Ascending aorta (tissue), 2 donors: ENCODE measurements at places on chromosomes 13 and 19. TPM values are rescaled to one million over a fixed set of nuclear protein-coding genes. Genes with fewer than 3 reads are reported as not detected.

Gene MISP
- total RNA-seq, result not detected

Gene SOHLH2
- total RNA-seq, result not detected

Gene GFY
- total RNA-seq, result not detected

Gene CEACAM7
- not detected for total RNA-seq

Gene TEX29
- total RNA-seq, result not detected

Gene KLF16
- total RNA-seq, result 15.2 TPM

Gene CYP2A6
- total RNA-seq, result not detected

Gene PRR20A
- total RNA-seq, result not detected

Gene CEACAM19
- total RNA-seq, result 6.3 TPM

DNA sequence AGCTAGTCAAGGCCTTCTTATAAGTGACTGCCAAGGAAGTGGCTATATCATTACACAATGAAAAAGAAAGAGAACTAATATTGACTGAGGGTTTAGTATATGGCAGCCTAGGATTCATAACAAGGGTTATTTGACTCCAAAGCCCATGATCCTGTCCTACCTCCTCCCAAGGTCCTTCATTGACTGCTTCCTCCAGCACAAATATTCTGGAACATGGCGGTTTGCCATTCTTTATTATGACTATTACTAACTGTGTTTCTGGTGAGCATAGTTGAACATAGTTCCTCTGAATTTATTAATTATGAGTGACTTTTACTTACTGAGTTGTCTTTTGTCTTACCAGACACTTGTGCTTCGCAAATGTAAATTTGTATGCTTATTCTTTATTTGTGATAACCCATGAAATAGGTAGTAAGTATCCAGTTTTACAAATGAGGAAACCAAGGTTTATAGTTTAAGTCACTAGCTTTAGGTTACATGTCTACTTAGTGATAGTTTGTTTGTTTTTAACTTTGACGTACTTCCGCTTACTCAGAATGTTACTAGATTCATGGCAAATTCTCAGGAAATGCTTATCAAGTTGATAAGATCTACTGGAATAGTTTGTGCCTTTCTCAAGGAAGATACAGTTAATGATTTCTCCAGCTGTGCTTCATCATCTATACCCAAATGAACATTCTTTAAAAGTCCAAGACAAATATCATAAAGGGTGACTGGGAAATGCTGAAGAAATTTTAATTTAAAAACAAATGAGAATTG is 15.5 kb upstream of the DCLK1 start:
- H3K27ac ChIP-seq, result no peak overlapping the region
- no peak overlapping the region for H3K4me3 ChIP-seq
- H3K36me3 ChIP-seq, result no peaks in the 10 kb centered on the region

GRCh38 chr19:17209126-17210036 is 5.8 kb upstream of the USE1 start:
- no peak overlapping the region for H3K27ac ChIP-seq
- no peaks in the 10 kb centered on the region for H3K27me3 ChIP-seq
- no peak overlapping the region for H3K4me3 ChIP-seq
- H3K4me1 ChIP-seq, result no peaks in the 10 kb centered on the region

DNA sequence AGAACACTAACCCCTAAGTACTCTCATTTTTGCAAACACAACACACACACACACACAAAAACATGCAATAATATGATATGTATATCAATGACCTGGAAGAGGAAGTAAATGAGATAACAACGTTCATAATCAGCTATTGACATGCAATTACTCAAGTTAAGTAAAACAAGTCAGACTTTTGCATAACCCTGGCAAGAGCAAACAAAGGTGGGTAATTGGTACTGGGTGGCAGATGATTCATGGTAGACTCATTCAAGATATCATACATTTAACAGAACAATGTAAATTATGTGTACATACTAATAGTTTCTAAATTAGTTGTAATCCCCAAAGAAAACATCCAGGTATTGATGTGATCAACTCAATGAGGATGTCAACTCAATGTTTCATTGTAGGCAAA is 508.8 kb downstream of the DACH1 start:
- H3K4me1 ChIP-seq, result no peaks in the 10 kb centered on the region
- no peak overlapping the region for H3K4me3 ChIP-seq
- DNase-seq, result no peak
- H3K27ac ChIP-seq, result no peak overlapping the region
- no peaks in the 10 kb centered on the region for H3K27me3 ChIP-seq

DNA sequence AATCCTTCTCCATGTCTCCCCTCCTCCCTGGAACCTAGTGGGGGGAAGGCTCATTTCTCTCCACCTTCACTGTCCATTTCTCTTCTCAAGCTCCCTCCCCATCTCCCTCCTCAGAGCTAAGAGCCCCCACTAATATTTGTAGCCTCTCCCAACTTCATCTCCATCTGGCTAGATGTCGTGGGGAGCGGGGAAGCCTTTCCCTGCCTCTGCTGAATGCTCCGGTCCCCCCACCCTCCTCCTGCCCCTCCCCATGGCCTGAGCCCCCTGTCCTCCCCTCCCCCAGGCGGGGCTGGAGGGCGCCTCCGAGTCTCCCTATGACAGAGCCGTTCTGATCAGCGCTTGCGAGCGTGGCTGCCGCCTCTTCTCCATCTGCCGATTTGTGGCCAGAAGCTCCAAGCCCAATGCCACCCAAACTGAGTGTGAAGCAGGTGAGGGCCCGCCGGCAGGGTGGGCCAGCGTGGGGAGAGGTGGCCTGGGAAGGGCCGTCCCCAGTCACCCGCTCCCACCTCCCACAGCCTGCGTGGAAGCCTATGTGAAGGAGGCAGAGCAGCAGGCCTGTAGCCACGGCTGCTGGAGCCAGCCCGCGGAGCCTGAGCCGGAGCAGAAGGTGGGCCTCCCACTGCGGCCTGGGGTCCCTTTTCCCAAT is 1.0 kb downstream of the TMEM59L start:
- DNase-seq, result no peak
- no peak overlapping the region for H3K27ac ChIP-seq
- H3K36me3 ChIP-seq, result no peaks in the 10 kb centered on the region
- H3K27me3 ChIP-seq, result peaks cover 40% of the 10 kb centered on the region
- no peaks in the 10 kb centered on the region for H3K4me1 ChIP-seq

GRCh38 chr19:27745978-27746542 is 1466.9 kb downstream of the UQCRFS1 start:
- H3K36me3 ChIP-seq, result peaks cover 33% of the 10 kb centered on the region
- DNase-seq, result peak; percentile 39
- no peak overlapping the region for H3K27ac ChIP-seq
- H3K4me1 ChIP-seq, result no peaks in the 10 kb centered on the region

- DNase-seq, result no peak
- H3K4me1 ChIP-seq, result no peaks in the 10 kb centered on the region
- no peaks in the 10 kb centered on the region for H3K36me3 ChIP-seq
- H3K4me3 ChIP-seq, result no peak overlapping the region
- no peaks in the 10 kb centered on the region for H3K27me3 ChIP-seq
Observed at GRCh38 chr19:30824809-30825208, 452.6 kb downstream of the ZNF536 start.

- H3K27me3 ChIP-seq, result no peaks in the 10 kb centered on the region
- DNase-seq, result peak; percentile 80
- H3K27ac ChIP-seq, result no peak overlapping the region
- H3K4me3 ChIP-seq, result no peak overlapping the region
- no peaks in the 10 kb centered on the region for H3K4me1 ChIP-seq
Observed at GRCh38 chr13:50222569-50223332, 207.5 kb downstream of the KCNRG start.

DNA sequence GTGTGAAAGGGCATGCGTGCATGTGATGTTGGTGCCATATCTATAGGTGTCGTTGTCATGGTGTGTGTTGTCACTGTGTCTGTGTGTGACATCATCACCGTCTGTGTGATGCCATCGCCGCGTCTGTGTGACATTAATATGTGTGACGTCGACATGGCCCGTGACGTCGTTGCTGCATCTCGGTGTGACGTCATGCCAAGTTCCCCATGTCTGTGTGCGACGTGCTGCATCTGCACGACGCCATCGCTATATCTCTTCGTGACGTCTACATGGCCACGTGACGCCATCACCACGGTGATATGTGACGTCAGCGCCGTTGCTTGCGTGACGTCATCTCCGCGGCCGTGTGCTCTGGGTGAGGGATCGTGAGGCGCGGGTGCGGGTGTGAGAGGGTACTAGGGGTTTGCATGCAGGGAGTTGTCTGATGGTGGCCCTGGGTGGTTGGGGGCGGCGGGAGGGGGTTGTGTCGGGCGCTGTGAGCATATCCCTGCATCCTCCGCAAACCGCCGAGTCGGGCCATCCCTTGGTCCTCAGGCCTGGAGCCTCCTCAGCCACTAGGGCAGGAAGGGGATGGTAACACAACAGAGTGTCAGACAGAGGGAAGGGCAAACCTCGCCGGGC is 14.6 kb downstream of the GTPBP3 start:
- H3K27ac ChIP-seq, result no peak overlapping the region
- H3K36me3 ChIP-seq, result no peaks in the 10 kb centered on the region
- no peak for DNase-seq
- no peaks in the 10 kb centered on the region for H3K27me3 ChIP-seq
- H3K4me3 ChIP-seq, result no peak overlapping the region

DNA sequence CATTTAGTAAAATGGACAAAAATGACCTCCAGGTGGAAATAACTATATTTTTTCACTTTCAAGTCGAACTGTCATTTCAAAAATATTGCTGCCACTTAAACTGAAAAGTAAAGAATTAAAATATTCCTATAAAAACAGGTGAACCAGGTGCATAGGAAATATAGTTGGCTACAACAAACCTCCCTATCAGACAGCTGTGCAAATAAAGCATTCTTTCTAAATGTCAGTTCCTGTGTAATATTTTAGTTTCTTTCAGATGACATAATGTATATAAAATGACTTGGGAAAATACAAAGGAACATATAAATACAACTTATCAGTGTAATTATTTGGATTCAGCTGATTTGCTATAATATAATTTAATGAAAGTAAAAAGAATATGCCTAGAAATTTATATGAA is 403.5 kb upstream of the GPC6 start:
- no peaks in the 10 kb centered on the region for H3K27me3 ChIP-seq
- no peaks in the 10 kb centered on the region for H3K36me3 ChIP-seq
- H3K4me3 ChIP-seq, result no peak overlapping the region
- H3K27ac ChIP-seq, result no peak overlapping the region
- no peaks in the 10 kb centered on the region for H3K4me1 ChIP-seq

DNA sequence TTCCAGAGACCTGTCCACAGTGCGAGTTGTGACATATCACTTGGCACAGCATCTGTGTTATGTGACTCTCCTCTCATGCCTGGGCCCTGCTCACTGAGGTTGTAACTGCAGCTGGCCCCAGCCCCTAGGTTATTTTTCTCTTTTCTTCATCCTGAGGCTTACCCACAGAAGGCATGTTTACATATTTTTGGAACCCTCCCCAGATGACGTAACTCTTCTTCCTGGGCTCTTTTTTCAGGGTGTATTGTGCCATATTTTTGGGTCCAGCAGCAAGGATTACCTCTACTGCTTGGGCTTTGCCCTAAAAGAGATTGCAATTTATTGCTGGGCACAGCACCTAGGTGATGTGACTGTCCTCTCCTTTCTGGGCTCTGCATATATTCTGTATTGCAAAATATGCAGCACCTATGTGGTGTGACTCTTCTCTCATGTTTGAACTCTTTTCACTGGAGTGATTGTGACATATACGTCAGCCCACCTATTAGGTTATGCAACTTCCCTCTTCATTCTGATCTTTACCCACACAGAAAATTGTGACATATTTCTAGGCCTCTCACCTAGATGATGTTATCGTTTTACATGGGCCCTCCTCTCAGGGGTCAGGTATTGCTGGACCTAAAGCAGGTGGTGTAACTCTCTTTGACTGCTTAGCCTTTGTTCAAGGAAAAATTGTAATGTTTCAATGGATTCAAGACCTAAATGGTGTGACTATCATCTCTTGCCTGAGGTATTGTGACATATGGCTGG is 64.5 kb upstream of the ZNF724 start:
- H3K27ac ChIP-seq, result no peak overlapping the region
- no peaks in the 10 kb centered on the region for H3K27me3 ChIP-seq
- no peak for DNase-seq
- H3K4me1 ChIP-seq, result no peaks in the 10 kb centered on the region
- H3K4me3 ChIP-seq, result no peak overlapping the region

- H3K4me3 ChIP-seq, result no peak overlapping the region
- H3K27me3 ChIP-seq, result no peaks in the 10 kb centered on the region
- no peak overlapping the region for H3K27ac ChIP-seq
- DNase-seq, result no peak
- no peaks in the 10 kb centered on the region for H3K4me1 ChIP-seq
Observed at GRCh38 chr13:108993346-108993745, 363.9 kb downstream of the MYO16 start.

DNA sequence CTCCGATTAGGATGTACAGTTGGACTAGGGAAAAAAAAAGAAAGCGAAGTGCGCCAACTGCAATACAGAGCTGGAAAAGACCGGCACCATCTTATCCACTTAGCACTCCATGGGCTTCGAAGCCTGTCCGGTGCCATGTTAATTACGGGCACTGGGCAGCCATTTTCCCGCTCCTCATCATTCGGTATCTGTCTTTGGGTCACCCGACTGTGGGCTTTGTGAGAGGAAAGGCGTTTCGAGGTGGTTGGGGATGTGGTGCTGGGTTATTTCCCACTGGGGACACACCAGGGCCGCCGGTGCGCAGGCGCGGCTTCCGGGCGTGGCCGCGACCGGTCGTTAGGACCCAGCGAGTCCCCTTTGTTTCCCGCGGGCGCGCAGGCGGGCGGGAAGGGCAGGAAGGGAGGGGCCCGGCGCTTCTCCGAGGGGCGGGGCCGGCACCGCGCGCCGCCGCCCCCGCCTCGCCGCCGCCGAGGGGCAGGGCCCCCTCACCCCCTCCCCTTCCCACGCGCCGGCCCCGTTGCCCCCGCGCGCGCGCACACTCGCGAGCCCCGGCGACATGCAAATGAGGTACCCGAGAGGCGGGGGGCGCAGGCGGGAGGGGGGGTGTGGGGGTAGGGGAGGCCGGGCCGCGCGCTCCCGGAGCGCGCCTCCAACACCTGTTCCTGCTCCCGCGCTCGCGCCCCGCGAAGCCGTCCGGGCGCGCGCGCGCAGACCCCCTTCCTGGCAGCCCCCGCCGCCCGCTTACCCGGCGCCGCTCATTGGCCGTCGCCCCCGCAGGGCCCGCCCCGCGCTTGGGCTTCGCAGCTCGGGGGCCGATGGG is at the start of gene ZNF524:
ZNF524 (plus strand) TSS at position 447 of the 820 bp plus-strand sequence. CDS start 1,825 bp downstream, outside the sequence.
- peak; percentile 92 for DNase-seq
- H3K4me1 ChIP-seq, result peaks cover 6% of the 10 kb centered on the region
- H3K27ac ChIP-seq, result peak within 1 kb of the TSS; percentile 99
- no peaks in the 10 kb centered on the region for H3K27me3 ChIP-seq

DNA sequence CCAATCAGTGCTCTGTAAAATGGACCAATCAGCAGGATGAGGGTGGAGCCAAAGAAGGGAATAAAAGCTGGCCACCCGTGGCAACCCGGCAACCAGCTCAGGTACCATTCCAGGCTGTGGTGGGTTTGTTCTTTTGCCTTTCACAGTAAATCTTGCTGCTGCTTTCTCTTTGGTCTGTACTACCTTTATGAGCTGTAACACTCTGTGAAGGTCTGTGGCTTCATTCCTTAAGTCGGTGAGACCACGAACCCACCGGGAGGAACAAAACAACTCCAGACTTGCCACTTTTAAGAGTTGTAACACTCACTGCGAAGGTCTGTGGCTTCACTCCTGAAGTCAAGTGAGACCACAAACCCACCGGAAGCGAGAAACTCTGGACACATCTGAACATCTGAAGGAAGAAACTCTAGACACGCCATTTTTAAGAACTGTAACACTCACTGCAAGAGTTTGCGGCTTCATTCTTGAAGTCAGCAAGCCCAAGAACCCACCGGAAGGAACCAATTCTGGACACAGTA is 16.5 kb upstream of the SPACA6 start:
- DNase-seq, result no peak
- no peak overlapping the region for H3K27ac ChIP-seq
- H3K4me1 ChIP-seq, result no peaks in the 10 kb centered on the region
- no peaks in the 10 kb centered on the region for H3K27me3 ChIP-seq
